ENCODE measurements at places on chromosomes 6 and 20.

- DNase-seq, result no peak
These were observed 17.1 kb downstream of the IFNGR1 start for GRCh38 chr6:137202078-137202477.

- DNase-seq, result no peak
These were observed 31.9 kb downstream of the NRSN1 start for GRCh38 chr6:24157886-24158285.

- DNase-seq, result no peak
These were observed 230.3 kb downstream of the THBS2 start for GRCh38 chr6:169023161-169023874.

GRCh38 chr6:137878486-137879285 is 11.6 kb downstream of the TNFAIP3 start:
- no peak for DNase-seq

GRCh38 chr6:106194949-106195921 is 109.1 kb downstream of the PRDM1 start:
- DNase-seq, result no peak

DNA sequence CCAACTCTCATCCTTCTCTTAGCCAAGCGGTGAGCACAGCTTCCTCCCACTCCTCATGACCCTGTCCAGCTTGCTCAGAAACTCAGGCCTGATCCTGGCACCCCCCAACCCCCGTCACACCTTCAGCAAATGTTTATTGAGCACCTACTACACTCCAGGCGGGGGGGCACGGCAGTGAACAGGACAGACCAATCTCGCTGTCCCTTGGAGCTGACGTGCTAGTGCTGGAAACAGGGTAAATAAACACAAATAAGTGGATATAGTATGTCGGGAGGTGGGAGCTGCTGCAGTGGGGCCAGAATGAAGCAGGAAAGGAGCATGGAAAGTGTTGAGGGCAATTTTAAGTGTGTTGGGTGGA is 7.4 kb upstream of the SPDEF start:
- DNase-seq, result no peak

DNA sequence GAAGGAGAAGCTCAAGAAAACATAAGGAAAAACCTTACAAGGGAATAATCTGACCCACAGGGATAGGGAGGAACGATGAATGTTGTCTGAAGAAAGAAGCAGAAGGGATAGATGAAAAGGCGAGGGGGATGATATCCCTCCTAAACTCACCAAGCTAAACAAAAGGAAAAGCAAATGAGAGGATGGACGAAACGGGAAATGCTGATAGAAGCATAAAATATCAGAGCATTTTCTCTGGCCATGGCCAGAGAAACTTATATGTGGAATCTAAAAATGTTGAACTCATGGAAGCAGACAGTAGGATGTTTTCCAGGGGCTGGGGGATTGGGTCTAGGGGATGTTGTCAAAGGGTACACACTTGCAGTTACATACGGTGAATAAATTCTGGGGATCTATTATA is 148.4 kb upstream of the FOXQ1 start:
- DNase-seq, result no peak

- no peak for DNase-seq
These were observed 36.0 kb downstream of the ZNF311 start for GRCh38 chr6:28969129-28969528.

DNA sequence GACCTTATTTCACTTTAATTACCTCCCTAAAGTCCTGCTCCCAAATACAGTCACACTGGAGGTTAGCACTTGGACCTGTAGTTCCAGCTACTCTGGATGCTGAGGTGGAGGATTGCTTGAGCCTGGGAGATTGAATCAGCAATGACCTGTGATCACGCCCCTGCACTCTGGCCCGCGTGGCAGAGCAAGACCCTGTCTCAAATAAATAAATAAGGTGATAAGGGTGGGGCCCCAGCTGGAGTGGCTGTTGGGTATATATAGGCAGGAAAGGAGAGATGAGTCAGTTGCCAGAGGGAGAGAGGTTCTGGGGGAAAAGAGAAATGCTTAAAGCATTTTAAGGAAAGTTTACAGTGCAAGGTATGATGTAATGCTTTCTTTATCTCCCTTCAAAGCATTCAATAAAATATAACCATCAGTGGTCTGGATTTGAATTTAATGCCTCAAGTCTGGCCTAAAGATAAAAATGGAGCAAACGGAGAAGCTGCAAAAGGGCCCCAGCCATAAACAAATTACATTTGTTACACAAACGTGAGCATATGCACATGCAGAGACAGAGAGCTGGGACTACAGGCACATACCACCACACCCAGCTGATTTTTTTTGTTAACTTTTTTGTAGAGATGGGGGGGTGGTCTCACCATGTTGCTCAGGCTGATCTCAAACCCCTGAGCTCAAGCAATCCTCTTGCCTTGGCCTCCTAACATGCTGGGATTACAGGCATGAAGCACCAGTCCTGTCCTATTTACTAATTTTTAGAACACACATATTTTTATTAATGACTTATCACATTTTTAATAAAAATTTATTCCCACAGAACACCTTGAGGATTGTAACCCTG is 6.1 kb upstream of the PM20D2 start:
- no peak for DNase-seq

GRCh38 chr6:132466952-132467351 is 46.0 kb downstream of the STX7 start:
- no peak for DNase-seq

GRCh38 chr20:43681468-43681942 is 14.6 kb downstream of the MYBL2 start:
- no peak for DNase-seq

DNA sequence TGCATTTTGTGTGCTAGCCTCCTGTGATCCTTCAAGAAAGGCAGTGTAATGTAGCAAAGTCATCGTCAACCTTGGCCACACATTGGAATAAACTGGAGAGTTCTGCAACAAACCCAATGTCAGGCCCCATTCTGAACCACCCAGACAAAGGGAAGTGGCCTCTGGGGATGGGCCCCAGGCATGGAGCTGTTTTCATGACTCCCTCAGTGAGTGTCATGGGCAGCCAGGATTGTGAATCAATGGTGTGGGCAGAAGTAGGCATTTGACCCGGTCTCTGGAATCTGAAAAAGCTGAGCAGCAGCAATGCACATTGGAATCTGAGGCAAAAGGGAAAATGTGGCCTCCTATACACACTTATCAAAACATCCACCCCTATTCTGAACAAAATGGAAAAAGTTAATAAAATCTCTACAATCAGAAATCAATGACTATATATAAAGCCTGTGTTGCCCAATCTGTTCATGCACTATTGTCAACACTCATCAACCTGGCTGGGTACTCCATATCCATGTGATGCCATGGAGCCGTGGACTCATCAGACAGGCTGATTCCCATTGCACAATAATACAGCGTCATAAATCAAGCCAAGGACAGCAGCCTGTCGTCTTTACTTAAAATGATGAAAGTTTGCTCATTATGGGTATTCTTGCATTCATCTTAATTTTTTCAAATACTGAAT is 134.9 kb upstream of the STMND1 start:
- no peak for DNase-seq

DNA sequence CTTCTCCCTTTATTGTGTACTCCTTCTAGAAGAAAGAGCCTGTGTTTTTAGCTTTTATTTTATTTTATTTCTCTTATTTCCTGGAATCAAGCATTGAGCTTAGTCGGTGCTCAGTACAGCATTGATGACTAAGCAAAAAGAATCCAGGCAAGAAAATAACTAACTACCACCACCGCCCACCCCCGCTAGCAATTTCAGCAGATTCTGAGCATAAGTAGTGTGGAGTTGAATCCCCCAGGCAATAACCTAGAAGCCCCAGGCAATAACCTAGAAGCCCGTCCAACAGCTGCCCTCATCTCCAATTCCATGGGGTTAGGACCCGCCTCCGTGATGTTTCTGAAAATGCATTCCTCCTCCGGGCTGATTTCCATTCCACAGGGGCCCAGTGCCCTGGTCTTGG is 258.0 kb upstream of the TAB2 start:
- DNase-seq, result no peak

DNA sequence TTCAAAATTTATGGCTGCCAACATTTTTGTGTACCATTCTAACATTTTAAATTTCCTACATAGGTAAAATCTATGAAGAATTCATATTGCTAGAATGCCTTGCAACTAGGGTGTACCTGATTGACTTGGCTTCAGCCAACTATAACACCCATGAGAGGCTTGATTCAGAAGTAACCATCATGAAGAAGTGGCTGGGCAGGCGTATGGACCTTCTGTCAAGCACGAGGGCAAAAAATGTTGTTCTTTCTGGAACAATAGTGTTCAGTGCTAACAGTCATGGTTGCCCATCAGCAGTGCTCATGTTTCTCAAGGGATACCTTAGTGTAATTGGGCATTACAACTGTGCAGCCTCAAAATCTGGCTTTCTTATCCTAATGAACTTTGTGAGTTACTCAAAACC is 42.9 kb downstream of the ID4 start:
- DNase-seq, result no peak

GRCh38 chr6:84332139-84333034 is 104.9 kb upstream of the CEP162 start:
- no peak for DNase-seq

- DNase-seq, result no peak
These were observed 136.9 kb downstream of the PREX1 start for GRCh38 chr20:48690888-48691287.

- no peak for DNase-seq
These were observed 35.5 kb upstream of the ZFAND3 start for GRCh38 chr6:37783856-37784584.

DNA sequence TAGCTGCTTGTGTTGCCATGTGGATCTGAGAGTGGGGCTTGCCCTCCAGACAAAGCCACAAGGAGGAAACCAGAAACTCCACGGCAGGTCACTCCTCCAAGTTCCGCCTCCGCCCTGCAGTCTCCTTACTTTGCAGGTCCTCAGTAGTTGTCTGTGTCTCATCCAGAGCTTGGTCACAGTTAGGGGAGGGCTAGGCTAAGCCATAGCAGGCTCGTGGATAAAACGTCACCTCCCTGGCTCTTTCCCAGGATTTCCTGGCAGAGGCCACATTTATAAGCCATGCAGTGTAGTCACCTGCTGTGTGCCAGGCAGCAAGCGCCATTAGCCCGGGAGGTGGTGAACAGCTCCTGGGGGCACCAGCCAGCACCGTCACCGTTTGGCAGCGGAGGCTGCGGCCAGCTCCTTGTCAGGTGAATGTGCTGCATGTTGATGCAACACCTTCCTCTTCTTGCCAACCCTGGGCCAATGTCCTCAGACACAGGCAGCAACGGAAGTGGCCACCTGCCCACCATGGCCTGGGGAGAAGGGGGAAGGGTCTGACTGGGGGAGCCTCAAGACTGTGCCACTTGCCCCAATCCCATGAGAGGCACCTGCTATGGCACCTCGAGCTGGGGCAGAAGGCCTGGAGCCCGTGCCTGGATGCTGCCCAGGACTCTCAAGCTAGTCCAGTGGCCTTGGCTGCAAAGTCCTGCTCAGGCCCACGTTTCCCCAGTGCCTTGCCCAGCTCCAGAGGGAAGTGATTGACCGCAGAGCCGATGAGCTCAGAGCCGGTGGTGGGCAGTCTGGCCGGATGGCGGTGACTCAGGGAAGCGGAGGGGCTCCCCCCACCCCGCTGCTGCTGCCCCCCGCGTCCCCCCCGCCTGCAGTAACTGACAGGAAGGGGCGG is 39.0 kb upstream of the SLCO4A1 start:
- DNase-seq, result peak; percentile 34

DNA sequence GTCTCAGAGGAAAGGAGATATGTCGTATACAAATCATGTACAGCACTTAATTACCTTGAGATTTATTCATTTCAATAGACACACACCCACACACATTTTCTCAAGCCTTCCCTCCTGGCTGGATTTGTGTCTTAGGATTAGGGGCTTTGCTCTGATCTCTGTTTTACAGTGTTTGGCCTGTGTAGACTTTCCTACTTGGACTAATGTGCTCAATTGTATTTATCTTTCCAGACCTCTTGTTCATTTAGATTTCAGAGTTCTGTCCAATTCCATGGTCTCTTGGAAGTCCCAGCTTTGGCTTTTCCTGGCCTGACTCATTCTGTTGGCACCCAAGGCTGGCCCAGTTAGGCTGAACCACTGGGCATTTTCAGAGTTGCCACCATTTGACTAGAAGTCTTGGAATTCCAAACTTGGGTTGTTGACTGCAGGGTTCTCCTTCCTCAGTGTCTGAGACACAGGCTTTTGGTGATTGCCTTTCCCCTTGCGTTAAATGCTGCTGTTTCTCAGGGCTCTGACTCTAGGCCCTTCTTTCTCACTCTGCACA is 8.9 kb upstream of the RFPL4B start:
- no peak for DNase-seq

DNA sequence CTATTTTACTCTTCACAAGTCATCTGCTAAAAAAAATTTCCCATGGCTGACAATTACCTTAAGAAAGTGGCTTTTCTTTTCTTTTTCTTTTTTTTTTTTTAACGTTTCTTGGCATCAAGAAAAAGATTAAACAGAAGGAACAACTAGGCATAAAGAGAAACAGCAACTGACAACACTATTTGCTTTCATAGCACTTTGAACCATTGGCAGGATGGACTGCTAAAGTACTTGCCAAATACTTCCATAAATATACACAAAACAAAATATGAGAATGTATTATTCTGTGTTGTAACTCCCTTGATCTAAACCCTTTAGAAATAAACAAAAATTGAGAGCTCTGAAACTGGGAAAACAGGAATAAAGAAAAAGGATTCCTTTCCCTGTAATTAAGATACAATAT is 20.0 kb upstream of the PLN start:
- no peak for DNase-seq

- DNase-seq, result no peak
These were observed 213.7 kb downstream of the SAMD5 start for GRCh38 chr6:147722158-147722557.

- DNase-seq, result no peak
These were observed 82.2 kb downstream of the TRERF1 start for GRCh38 chr6:42369568-42369967.

DNA sequence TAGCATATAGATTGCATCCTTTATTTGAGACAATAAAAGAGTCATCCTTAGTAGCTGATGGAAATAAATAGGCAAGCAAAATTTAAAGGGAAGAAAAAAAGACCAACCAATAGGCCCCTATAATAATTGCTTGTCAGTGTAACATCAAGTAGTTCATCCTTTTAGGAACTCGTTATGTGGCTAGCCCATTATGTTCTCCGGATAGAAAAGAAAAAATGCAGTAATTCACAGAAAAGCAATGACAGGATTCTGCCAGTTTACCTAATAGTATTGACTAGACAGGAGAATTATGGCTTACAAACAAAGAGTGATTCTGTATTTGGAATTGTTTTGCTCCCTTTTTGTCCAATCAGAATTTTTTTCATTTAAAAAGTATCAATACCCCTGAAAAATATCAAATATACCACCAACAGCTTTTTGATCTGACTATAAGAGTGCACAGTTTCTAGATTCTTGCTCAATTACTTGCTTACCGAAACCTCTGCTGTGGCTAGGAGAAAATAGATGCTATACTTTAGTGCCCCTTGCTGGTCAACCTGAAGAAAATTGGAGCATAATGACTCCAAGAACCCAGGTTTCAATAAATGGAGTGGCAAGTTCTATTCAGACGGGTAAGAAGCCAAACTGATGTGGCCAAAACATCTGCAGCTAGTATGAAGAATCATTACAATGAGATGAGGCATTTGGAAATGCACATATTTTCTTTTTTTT is 91.5 kb upstream of the SASH1 start:
- no peak for DNase-seq

- DNase-seq, result no peak
These were observed 261.8 kb downstream of the ADGB start for GRCh38 chr6:146860583-146860982.

GRCh38 chr6:146595972-146596731 is 2.6 kb upstream of the ADGB start:
- no peak for DNase-seq

GRCh38 chr20:45047581-45048119 is 53.3 kb downstream of the KCNS1 start:
- no peak for DNase-seq
